ENCODE measurements at places on chromosomes 7 and 10. TPM values are rescaled to one million over a fixed set of nuclear protein-coding genes. Genes with fewer than 3 reads are reported as not detected.
A peak's percentile ranks its signal among the peaks of the same experiment; 100 is the strongest.

GRCh38 chr10:69229616-69229916 is 9.4 kb downstream of the HKDC1 start:
- H3K4me3 ChIP-seq, result peak overlapping the region; percentile 1
- H3K27ac ChIP-seq, result no peak overlapping the region
- no peak for DNase-seq
- H3K4me1 ChIP-seq, result no peaks in the 10 kb centered on the region
- H3K36me3 ChIP-seq, result no peaks in the 10 kb centered on the region
- no peaks in the 10 kb centered on the region for H3K27me3 ChIP-seq

DNA sequence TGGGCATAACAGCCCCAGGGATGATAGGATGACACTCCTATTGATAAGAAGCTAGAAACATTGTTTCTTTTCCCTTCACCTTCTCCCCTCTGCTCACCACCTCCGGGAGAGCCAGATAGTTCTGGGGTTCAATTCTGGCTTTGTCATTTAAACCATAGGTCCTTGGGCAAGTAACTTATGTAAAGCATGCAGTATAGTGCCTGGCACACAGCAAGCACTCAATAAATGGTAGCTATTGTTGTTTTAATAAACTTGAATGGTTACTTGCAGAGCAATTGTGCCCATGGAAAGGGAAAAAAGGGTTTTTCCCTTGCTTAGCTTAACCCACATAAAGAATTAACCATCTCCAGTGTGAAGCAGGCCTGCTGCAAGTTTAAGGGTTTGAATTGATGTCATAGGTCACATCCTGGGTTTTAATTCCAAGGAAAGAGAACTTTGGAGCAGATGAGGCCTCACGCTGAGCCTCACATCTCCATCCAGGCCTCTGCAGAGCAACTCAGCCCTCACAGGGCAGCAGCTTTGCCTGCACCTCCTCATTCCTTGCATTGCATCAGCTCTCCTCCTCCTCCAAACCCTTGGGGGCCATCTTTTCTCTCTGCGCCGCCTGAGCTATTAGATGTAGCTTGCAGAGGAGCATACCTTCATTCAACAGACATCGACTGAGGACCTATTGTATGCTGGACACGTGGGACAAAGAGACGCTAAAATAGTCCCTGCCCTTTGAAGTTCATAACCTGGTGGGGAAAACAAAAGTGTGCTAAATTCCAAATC is 22.9 kb downstream of the ZNF775 start:
- peak; percentile 17 for DNase-seq
- peaks cover 25% of the 10 kb centered on the region for H3K4me1 ChIP-seq
- H3K36me3 ChIP-seq, result peaks cover 17% of the 10 kb centered on the region
- no peaks in the 10 kb centered on the region for H3K27me3 ChIP-seq
- H3K27ac ChIP-seq, result no peak overlapping the region

- no peaks in the 10 kb centered on the region for H3K4me1 ChIP-seq
- no peaks in the 10 kb centered on the region for H3K36me3 ChIP-seq
- H3K4me3 ChIP-seq, result no peak overlapping the region
- no peak for DNase-seq
- no peak overlapping the region for H3K27ac ChIP-seq
- H3K27me3 ChIP-seq, result no peaks in the 10 kb centered on the region
These were observed 26.7 kb downstream of the SH3PXD2A start for GRCh38 chr10:103828587-103829197.

DNA sequence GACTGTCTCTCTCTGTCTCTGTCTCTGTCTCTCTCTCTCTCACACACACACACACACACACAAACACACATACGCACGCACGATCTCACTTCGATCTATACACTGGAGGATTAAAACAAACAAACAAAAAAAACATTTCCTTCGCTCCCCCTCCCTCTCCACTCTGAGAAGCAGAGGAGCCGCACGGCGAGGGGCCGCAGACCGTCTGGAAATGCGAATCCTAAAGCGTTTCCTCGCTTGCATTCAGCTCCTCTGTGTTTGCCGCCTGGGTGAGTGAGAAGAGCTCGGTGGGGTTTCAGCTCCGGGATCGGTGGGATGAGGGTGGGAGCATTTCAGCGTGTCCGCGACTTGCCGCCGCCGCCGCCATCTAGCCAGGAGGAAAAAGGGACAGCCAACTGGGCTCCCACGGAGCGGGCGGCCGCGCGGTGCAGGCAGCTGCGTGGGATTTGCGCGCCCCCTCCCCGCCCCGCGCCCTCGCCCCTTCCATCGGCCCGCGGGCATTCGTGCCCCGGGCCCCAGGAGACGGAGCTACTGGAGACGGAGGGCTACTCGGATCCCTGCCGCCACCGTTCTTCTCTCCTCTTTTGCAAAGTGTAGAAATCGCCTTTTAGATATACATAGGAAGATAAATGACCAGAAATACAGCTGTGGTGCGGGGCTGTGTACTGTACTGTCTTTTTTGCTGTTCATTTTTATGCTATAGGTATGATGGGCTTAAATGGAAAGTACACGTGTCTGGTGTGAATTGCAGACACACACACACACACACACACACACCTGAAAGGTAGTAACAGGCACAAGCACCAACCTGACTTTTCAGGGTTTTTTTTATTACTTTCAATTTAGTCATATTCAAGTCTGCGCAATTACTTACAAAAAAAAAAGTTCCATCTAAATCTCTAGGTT is 581 bp downstream of the PTPRZ1 start:
- DNase-seq, result no peak
- H3K27me3 ChIP-seq, result peaks cover 18% of the 10 kb centered on the region
- H3K36me3 ChIP-seq, result no peaks in the 10 kb centered on the region
- H3K4me1 ChIP-seq, result peaks cover 12% of the 10 kb centered on the region
- H3K4me3 ChIP-seq, result peak overlapping the region; percentile 15

GRCh38 chr10:126430512-126430911 is 42.2 kb upstream of the ADAM12 start:
- no peaks in the 10 kb centered on the region for H3K4me1 ChIP-seq
- H3K27me3 ChIP-seq, result peaks cover 15% of the 10 kb centered on the region
- no peak overlapping the region for H3K27ac ChIP-seq
- H3K36me3 ChIP-seq, result no peaks in the 10 kb centered on the region

GRCh38 chr7:151631570-151631952 is 111.9 kb upstream of the RHEB start:
- DNase-seq, result peak; percentile 73
- no peaks in the 10 kb centered on the region for H3K27me3 ChIP-seq
- H3K27ac ChIP-seq, result peak overlapping the region; percentile 97
- H3K4me1 ChIP-seq, result peaks cover 45% of the 10 kb centered on the region
- H3K36me3 ChIP-seq, result no peaks in the 10 kb centered on the region

The NKX6-2 gene
- not detected for total RNA-seq

The KIAA1217 gene
- total RNA-seq, result 11.4 TPM

The NEUROG3 gene
- total RNA-seq, result not detected

The NPY4R gene
- total RNA-seq, result 5.0 TPM

The CPEB3 gene
- 7.5 TPM for total RNA-seq

The CNPY1 gene
- not detected for total RNA-seq

The BCCIP gene
- 41.8 TPM for total RNA-seq

The CCDC3 gene
- total RNA-seq, result 6.9 TPM

The GPNMB gene
- 101 TPM for total RNA-seq

The SEPTIN7 gene
- 286 TPM for total RNA-seq

Data from sigmoid colon (tissue), 7 donors.